AG09309 (cell line): ENCODE measurements at places on chromosomes 1 and 21.

DNA sequence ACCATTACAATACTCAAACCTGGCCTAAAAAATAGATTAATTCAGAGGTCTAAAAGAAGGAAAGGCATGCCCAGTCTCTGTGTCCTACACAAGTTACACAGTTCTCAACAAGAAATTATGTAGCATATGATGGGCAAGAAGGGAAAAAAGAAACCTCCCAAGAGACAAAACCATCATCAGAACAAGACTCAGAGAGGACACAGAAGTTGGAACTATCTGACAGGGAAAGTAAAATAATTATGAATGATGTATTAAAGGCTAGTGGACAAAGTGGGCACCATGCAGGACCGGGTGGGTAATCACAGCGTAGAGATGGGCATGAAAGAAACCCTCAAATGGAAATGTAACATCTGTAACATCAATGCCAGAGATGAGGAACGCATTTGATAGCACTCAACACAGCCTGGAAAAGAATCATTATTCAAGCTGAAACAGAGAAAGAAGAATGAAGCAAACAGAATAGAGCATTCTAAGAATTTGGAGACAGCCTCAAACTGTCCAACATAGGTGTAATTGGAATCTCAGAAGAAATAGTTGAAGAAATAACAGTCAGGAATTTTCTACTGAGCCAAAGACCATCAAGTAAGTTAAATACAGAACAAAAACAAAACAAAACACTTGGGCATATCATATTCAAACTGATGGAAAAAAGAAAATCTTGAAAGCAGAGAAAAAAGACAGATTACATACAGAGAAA lies 29.7 kb downstream of the PER3 start:
- DNase-seq, result no peak

GRCh38 chr21:43762303-43763128 lies 13.6 kb downstream of the CSTB start:
- DNase-seq, result no peak

- DNase-seq, result no peak
These were observed 204.7 kb downstream of the LHX8 start for GRCh38 chr1:75338616-75339483.

DNA sequence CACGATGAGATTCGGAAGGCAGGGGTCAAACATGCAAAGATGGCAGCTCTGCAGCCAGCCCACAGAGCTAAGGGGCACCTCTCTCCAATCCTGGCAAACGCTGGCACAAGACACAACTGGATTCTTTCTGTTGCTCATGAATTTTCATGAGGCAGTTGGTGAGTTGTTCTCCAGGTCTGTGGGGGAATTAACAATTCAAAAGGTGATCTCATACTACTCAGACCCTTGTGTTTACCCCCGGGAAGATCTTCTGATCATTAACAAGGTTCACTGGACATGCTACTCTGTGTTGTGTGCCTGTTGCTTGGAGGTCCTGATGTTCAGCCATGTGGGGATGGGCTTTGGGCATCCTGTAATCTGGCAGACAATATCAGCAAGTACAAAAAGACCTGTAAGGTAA lies 128.9 kb downstream of the HHAT start:
- no peak for DNase-seq

DNA sequence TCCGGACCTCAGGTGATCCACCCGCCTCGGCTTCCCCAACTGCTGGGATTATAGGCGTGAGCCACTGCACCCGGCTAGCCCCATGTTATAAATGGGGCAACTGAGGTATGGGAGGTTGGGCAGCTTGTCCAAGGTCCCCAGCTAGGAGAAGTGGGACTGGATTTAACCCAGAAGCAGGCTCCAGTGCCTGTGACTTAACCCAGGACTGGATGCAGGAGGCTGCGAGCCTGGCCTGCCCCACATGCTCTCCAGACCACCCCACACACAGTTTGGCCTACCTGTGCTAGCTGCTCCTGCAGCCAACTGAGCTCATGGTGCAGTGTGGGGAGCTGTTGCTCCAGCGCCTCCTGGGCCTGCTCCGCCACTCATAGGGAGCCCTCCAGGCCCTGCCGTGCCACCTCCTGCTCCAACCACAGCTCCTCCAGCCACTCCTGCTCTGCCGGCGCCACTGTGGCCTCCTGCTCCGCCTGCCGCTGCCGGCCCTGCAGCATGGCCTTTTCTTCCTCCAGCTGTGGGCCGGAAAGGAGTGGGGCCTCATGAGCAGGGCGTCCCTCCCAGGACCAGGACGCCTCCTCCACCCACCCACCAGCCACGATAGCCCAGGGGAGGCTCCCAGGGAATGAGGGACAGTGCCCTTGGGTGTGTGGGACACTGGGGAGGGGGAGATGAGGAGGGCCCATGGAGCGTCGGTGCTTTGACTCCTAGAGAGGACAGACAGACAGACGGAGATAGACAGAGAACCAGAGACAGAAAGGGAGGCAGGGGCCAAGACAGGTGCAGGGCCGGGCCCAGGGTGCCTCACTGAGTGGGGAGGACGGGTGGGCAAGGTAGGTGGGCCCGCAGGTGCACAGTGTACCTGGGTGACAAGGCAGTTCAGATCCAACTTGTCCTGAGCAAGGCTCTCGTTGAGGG lies 12.4 kb upstream of the NBPF1 start:
- DNase-seq, result no peak

DNA sequence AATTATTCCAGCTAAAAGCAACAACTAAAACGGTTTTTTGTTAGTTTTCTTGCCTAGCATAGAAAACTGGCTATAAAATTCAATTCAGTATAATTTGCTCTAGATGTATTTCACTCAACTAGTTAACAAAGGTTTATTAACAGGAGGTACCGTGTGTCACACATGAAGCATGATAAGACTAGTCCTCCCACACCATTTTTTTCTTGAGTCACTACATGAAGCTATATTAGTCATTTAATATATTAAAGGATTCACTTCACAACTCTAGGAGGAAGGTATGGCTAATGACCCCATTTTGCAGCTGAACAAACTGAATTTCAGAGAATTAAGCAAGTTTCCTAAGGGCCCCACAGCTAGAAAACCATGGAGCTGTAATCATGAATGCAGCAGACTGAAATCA lies 307.8 kb upstream of the USP25 start:
- DNase-seq, result no peak

DNA sequence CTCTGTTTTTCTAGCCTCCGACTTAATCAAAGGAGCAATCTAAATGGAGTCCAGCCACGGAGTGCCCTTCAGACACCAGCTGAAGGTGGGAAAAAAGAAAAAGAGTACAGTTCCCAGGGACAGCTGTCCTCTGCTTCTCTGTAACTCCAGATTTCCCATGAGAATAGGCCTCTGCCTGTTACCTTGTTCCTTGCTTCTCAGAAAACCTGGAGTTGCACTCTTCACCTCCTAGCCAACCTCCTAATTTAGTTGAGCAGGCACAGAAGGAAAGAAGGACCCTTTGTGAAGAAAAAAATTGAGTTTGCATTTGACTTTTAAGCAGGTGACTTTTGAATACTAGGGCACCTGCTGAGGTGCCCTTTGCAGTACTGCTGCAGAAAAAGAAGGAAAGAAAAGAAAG lies 8.3 kb downstream of the BARHL2 start:
- DNase-seq, result no peak

DNA sequence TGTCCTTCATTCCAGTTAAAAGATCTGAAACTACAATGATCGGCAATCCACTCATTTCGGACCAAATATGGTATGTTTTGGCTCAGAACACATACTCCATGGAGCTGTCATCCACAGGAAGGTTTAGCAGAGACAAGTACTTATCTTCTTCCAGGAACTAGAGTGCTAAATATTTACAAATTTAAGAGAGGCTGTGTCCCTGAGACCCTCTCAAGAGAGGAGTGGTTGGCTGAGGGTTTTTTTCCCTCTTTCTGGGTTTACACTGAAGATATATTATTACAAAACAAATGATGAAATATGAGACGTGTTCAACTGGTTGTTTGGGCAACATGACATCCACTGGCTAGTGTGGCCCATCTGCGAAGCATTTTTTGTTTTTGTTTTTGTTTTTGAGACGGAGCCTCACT lies 25.9 kb upstream of the NID1 start:
- no peak for DNase-seq

DNA sequence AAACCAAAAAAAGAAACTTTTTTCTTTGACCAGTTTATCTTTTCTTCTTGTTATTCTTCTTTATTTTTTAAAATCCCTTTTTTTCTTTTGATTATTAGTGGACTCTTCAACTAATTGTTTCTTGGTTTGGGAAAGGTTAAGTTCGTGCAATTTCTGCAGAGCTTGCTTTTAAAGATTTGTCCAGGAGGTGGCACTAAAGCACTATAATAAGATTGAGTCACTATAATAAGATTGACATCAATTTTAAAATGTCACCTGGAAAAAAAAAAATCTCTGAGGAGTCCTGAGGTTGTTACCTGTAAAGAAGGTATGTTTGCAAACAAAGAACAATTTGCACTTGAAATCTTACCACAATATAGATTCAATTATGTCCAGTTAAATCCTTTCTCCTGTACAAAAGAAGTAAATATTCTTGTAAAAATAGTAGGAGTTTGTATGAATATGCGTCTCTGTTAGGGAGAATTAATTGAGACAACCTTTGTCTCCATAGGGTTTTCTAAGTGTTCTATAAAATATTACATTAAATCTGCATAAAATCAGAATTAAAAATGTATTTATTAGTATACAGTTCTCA lies 166.7 kb downstream of the ADGRL4 start:
- no peak for DNase-seq

DNA sequence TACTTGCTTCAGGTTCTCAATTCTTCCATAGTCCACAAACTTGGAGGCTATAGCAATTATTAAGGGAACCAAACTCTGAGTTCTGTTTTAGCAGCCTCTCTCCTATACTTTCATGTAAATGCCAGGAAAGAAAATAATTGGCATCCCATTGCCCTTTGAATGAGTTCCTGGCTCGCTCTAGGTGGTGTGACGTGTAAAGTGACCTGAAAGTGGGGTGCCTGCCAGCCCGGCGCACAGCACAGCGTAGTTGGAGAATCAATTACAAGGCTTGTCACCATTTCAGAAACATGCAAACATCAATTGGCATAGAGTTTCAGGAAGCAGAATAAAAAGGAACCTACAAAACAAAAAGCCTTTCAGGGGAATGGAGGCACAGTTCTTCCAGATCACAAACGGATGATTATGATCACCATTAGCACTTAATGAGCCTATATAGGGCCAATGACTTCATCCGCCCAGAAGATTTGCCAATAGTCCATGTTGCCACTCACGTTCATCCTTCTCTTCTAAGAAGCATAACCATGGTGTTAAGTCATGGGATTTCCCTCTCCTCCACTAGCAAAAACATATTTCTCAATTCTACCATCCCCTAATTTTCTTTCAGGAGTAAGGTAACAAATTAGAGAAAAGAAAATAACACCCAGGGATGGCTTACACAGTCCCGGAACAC lies 354.6 kb upstream of the ADGRL2 start:
- DNase-seq, result no peak

DNA sequence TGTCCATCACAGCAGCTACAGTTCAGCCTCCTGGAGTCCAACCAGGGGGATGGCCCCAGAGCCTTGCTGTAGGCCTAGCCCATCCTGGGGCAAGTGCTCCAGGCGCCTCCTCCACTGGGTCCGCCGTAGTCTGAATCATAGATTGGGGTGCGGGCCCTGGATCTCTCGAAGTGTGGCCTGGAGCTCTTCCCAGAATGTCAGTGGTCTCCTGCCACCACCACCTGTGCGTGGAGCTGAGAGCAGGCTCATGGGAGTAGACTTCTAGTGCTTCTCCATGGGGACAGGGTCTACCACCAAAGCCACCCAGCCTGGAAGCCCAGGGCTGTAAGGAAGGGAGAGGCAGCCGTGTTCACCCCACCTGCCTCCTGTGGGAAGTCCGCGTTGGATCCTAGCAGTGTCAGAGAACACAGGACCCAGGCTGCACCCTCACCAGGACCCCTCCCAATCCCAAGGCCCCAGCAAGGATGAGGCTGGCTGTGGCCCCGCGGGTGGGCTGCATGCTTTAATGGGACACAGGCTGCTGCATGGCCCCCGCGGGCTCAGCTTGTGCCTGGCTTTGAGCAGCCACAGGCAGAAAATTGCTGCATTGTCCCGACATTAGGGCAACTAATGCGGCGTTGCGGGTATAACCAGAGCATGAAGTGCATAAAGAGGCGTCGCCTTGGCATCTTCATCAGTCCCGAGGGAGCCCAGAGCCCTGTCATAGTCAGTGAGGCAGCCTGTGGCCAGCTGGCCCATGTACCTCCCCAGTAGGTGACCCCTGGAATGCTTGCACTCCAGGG lies 735 bp upstream of the HES3 start:
- DNase-seq, result no peak

GRCh38 chr21:39625211-39625895 lies 12.6 kb downstream of the B3GALT5 start:
- DNase-seq, result no peak

- DNase-seq, result no peak
These were observed 130.6 kb downstream of the EDEM3 start for GRCh38 chr1:184624051-184624450.
